Esophagus squamous epithelium (tissue), 5 donors: ENCODE measurements at places on chromosomes 1 and 21.

DNA sequence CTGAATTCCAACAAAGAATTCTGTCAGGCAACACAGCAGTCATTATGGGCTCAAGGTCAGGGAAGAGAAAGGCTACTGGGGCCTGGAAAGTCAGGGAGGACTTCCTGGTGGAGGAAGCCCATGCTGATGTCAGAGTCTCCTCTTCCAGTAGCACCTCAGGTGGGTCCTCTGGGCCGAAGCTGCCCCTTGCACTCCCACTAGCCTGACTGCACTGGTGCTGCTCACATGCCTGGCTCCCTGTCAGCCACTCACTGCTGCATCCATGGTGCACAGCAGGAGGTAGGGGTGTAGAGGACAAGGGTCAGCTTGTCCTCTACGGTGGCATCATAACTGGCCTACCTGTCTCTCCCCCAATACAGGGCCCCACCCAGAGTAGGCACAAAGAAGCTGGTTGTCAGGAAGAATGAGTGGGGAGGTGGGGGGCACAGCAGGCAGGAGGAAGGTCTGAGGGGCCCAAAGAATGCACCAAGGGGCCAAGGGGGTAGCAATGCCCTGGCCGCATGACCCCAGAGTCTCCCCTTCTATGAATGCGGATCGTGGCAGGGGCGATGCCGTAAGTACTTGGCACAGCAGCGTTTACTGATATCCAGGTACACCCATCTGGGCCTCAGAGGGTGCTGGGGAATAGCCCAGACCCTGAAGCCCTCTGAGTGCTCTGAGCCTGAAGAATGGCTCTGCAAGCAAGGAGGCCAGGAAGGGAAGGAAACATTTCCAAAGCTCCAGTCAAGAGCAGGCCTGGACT is 80.3 kb downstream of the GLIS1 start:
- DNase-seq = no peak

GRCh38 chr1:167412920-167413319 is 105.4 kb downstream of the CD247 start:
- DNase-seq = no peak

DNA sequence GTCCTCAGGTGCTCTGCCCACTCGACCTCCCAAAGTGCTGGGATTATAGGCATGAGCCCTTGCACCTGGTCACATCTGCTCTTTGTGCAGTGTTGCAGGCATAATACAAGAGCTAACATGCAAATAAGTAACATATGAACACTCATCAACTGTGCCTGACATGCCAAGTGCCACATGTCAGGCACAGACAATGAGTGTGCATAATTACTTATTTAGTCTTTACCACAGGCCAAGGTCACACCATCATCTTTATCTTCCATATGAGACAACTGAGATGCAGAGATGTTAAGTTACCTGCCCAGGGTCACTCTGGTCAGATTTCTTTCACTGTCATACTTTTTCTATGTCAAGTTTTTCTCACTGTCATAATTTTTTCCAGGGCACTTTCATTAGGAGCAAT is 126.1 kb downstream of the PPIAL4G start:
- no peak for DNase-seq

GRCh38 chr1:25197235-25197975 is 34.9 kb downstream of the SYF2 start:
- DNase-seq = no peak

- no peak for DNase-seq
These were observed 18.7 kb downstream of the UBL4B start for GRCh38 chr1:110130989-110131388.

DNA sequence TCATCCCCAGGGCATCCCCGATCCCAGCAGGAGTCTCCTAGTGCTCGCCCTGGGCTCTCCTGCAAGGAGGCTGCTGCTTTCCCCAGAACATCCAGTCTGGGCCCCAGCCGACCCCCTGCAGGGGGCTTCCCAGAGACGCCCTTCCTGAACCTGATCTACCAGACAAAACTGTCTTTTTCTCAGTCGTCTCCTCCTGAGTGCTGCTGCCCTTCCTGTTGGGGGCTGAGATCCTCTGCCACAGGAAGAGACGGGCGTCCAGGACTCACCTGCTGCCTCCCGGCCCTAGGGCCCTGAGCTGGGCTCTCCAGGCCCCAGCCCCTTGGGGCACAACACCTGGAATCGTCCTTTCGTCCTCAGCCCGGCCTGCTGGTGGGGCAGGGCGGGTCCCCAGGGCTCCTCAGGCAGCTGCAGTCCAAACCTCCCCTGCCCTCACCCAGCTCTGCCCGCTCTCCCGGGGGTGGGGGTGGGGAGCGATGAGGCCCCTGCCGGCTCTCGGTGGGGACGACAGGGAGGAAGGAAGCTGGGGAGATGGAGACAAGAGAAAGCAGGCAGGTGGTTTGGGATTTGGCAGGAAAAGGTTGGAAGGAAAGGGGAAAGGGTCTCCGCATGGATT is 36.9 kb downstream of the TP73 start:
- DNase-seq = no peak

- no peak for DNase-seq
These were observed 23.5 kb downstream of the SMYD3 start for GRCh38 chr1:246483569-246483933.

DNA sequence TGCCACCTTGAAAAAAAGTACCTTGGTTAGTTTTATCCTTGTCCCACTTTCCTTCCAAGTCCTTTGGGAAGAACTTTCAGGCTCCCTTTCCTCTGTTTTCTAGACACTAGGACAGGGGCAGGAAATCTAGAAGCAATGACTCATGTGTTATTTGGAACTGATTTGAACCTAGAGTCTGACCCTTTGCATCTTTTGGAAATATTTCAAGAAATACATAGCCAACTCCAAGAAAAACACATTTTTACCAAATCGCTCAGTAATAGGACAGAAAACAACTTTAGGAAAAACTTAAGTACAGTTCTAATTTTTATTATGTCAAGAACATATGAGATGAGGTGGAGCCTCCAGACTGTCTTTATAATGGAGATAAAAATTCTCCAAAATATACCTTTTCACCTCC is 292.4 kb downstream of the PTBP2 start:
- DNase-seq = no peak

- DNase-seq = no peak
These were observed 260.6 kb upstream of the VAMP3 start for GRCh38 chr1:7510389-7510931.

DNA sequence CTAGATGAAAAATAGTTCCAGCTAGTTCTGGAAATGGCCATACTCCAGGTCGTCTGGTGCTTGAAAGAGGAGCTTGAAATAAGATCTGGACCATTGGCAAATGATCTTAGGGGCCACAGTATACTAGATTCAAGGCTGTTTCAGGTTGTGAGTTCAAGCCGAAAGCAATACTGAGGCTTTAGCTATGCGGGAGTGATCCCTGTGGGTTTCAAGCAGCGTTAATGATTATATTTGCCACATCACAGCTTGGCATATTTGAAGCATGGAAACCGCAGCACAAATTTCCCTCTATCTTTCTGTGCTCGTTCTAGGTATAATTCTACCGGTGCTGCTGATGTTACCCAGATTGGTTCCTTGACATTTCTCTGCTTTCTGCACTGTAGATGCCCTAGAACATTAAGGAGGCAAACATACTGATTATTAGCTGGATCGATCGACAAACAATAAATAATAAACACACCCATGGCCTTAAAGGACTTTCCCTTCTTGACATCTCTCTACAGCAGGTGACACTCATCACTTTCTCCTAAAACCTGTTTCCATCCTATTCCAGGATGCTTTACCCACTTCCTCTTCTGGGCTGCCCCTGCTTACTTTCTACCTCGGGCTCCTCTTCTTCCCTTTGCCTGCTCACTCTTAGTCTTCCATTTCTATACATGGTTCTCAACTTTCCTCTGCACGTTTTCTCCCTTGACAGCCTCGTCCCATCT is 40.6 kb upstream of the LYST start:
- no peak for DNase-seq

GRCh38 chr1:42807056-42807668 is 9.8 kb upstream of the ERMAP start:
- DNase-seq = no peak

GRCh38 chr1:14082331-14082730 is 382.3 kb downstream of the PRDM2 start:
- no peak for DNase-seq

DNA sequence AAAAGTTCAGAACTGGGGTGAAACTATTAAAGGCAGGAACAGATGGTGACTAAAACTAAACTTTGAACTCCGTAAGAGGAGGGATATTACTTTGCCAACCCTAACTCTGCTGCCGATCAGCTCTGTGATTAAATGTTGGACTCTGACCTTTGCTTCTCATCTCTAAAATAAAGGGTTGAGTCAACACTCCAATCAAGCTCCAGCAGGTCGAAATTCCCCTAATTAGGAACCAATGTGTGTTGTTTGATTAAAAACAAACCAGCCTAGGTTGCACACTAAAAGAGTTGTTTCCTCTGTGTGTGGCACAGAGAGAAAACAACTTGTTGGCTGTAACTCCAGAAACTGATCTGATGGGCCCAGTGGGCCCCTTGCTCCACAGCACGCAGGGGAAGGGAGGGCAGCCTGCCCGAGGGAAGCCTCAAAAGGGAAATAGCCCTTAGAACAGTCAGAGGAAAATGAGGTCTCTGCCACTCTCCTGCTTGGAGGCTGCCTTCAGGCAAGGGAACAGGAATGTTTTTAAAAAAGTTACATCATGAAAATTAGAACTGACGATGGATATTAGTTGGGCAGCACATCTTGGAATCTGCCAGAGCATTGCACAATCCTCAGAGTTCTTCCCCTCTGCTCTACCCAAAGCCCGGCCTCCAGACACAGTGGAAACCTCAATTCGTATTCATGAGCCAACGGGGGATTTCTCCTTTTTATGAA is 69.3 kb downstream of the KCTD3 start:
- no peak for DNase-seq

DNA sequence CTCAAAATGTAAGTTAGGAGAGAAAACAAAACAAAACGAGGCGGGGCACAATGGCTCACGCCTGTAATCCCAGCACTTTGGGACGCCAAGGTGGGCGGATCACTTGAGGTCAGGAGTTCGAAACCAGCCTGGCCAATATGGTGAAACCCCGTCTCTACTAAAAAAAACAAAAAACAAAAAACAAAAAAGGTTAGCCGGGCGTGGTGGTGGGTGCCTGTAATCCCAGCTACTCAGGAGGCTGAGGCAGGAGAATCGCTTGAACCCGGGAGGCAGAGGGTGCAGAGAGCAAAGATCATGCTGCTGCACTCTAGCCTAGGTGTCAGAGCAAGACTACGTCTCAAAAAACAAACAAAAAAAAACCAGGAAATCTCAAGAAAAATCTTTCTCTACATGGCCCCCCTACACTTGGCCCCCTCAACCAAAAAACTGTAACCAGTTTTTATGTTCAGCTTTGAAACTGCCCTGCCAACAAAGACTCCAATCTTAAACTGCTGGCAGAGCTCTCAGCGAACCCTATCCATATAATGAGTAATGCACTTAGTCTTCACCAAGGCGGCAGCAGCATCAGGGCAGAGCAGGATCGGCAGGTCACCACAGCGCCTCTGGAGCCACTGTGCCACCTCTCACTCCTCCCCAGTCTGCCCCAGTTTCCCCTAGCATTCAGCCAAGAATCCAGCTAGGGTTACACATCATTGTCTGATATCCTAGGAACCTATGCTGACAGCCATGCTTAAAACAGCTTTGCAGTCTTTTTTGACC is 71.7 kb downstream of the JAK1 start:
- no peak for DNase-seq
